NCI-H446 (cell line): ENCODE measurements at places on chromosomes 2 and 18.

DNA sequence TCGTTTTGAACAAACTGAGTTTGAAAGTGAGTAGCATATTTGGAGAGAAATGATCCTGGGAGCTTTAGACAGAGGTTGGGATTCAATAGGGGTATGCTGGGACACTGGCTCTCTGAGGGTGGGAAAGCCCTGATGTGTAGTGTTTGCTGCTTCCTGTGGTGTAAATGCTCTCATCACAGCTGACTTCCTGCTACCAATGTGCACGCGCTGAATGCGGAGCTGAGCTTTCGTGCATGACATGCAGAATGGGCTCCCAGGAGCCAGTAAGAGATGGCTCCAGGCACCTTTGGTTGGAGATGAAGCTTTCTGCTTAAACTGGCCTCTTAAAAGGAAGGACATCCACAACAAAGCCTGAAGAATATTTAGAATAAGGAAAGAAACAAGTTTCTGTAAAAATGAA, 224.1 kb upstream of the CCDC150 start:
- no peak for DNase-seq

GRCh38 chr18:37483221-37483971, 82.2 kb downstream of the CELF4 start:
- DNase-seq, result no peak

- DNase-seq, result no peak
Measured at GRCh38 chr18:10453261-10453805, 1.1 kb upstream of the APCDD1 start.

- DNase-seq, result peak; percentile 67
Measured at GRCh38 chr2:204183608-204184007, 247.0 kb downstream of the ICOS start.

DNA sequence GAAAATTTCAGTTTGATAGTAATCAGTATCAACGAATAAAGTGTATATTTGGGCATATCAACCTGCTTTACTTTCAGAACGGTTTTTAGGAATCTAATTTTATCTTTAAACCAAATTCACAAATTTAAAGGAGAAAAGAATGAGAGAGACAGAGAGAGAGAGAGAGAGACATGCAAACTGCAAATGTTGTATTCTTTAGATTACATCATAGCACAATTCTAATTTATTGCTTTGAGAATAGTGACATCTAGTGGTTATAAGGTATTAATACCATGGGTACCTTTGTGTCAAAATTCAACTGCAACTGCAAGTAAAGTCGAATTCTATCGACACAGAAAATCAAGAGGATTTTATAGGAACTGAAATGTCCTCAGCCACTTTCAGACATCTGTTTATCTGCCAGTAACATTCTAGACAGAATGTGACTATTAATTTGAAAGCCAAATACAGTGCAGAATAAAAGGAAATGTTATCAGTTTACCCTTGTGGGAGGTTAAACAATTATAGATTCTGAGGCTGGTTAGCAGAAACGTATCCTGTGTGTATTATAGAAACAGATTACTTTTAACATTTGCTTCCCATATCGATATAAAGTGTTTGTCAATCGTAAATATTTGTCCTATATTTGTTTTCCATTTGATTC, 529.8 kb upstream of the VRK2 start:
- peak; percentile 13 for DNase-seq
